Choroid plexus epithelial cell (primary cell): ENCODE measurements at places on chromosomes 6 and 20.

- DNase-seq = no peak
Measured at GRCh38 chr6:54515013-54515412, 206.8 kb downstream of the TINAG start.

DNA sequence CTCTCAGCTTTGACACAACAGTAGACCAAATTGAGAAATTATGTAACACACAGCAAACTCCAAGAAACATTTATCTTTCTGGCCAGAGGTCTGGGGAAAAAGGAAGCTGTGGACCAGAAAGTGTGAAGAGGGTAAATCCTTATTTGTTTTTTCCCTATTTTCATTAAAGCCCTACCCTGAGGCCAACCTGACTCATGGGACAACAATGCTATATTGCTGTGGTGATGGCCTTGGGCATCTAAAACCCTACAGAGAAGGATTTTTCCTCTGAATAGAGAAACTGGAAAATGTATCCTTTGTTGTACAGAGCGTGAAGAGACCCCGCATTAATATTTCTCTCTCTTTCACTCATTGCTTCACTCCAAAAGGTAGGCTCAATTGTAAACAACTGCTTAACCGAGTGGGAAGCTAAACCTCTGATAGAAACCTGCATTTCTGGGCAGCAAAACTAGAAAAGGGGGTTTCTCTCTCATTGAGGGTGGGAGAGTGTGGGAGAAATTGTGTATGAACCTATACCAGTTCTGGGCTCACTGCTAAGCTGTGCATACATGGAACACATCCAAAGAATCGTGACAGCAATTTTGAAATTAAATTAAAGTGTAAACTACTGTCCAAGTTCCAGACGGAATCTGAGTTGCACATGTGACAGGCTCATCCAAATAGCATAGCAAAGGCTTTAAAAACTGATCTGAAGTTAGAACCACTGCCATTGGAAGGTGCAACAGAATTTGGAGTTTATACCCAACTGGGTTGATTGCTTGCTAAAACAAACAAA lies 175.5 kb downstream of the CLVS2 start:
- no peak for DNase-seq

GRCh38 chr6:63644668-63645326 lies 9.2 kb downstream of the PHF3 start:
- no peak for DNase-seq

- no peak for DNase-seq
Measured at GRCh38 chr6:78565997-78566396, 301.4 kb upstream of the IRAK1BP1 start.

- peak; percentile 71 for DNase-seq
Measured at GRCh38 chr20:46757754-46758678, 48.6 kb downstream of the SLC2A10 start.

- DNase-seq = peak; percentile 89
Measured at GRCh38 chr6:16432075-16433032, 194.0 kb downstream of the GMPR start.

DNA sequence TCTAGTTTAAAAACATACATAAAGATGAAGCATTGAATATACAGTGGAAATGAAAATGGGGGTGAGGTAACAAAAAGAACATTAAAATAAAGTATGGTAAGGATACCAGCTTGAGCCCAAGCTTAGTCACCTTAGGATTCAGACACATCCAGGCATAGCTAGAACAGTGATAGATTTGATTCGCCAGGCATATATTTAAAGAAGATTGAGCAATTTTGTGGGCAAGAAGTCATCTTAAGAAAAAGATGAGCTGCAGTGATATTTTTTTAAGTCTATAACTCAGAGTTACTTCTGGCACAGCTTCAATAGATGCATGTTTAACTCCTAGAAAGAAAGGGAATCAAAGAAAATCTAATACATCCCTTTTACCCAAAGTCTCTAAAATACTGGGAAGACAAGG lies 97.9 kb downstream of the BMP5 start:
- peak; percentile 42 for DNase-seq

DNA sequence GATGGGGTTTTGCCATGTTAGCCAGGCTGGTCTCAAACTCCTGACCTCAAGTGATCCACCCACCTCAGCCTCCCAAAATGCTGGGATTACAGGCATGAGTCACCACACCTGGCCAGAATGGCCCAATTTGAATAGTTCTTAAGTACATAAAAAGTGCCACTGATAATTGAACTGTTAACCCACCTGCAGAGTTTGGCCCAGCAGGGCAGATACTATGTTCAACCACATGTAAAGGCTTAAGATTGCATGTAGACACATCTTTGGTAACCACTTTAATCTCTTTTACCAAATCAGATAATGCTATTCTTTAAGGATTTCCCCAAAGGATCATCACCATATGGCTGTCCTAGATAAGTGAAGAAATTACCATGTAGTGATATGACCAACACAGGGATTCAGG lies 21.3 kb upstream of the SGK1 start:
- no peak for DNase-seq

DNA sequence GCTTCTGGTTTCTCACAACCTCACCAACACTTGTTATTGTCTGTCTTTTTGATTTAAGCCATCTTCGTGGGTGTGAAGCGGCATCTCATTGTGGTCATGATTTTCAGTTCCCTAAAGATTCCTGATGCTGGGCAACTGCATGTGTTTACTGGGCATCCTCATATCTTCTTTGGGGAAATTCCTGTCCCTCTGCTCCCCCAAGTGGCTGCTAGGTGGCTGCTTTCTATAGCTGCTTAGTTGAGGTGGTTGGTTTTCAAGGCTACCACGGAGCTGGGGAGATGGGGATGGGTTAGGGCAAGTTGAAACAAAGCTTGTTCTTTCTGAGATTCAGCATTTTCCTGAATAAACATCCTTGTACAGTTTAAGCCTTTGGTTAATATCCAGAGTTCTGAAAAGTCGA lies 403.9 kb upstream of the SULF2 start:
- DNase-seq = peak; percentile 49

GRCh38 chr20:31691646-31692275 lies 30.9 kb downstream of the BCL2L1 start:
- DNase-seq = no peak

GRCh38 chr6:56808871-56809359 lies 146.0 kb upstream of the BEND6 start:
- DNase-seq = peak; percentile 62

- no peak for DNase-seq
Measured at GRCh38 chr6:170245475-170245992, 45.3 kb downstream of the DLL1 start.

DNA sequence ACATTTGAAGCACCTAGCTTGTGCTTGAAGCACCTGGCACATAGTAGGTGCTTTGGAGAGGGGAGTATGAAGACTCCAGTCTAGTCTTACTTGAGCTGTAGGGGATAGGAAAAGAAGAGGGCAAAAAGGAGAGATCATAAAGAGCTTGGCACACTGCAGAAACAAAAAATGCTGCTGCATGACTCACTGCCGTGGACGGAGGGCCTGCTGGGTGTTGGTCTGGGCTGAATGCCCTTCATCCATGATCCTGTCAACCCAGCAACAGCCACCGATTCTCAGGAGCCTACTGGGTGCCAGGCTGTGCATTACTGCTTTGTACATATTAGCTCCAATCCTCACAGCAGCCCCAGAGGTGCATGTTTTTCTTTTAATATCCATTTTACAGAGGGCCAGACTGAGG lies 6.0 kb downstream of the PDYN start:
- DNase-seq = peak; percentile 5

GRCh38 chr20:38798266-38798665 lies 7.2 kb upstream of the PPP1R16B start:
- no peak for DNase-seq

GRCh38 chr6:298233-299103 lies 6.2 kb downstream of the DUSP22 start:
- no peak for DNase-seq

DNA sequence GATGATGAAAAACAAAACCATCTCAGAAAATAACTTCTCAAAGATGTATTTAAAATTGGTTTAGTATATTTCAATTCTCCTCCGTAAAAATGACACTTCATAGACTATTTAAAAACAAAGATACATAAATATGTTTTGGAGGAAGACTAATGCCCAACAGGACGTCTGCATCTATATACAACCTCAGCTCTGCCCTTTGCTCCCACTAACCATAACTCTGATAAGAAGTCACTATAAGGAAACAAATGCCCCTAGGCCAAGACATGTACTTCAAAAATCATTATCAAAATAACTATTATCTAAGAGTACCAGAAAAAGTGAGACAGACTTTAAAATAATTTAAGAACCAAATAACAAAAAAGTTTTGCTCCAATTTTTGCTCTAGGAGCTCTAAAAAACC lies 23.4 kb downstream of the PLAGL1 start:
- no peak for DNase-seq
